Pancreas (tissue), 10 donors: ENCODE measurements at places on chromosomes 11 and 22. TPM values are rescaled to one million over a fixed set of nuclear protein-coding genes. Genes with fewer than 3 reads are reported as not detected.

- DNase-seq = peak; percentile 24
These were observed 23.2 kb downstream of the SHISAL1 start for GRCh38 chr22:44289414-44290171.

GRCh38 chr11:75813622-75814039 is 1.4 kb upstream of the UVRAG start:
- no peak for DNase-seq

- DNase-seq = no peak
These were observed 11.7 kb downstream of the GUCD1 start for GRCh38 chr22:24543185-24543601.

GRCh38 chr22:44582016-44582415 is 84.0 kb upstream of the RTL6 start:
- DNase-seq = no peak

GRCh38 chr11:125342281-125342930 is 153.7 kb downstream of the FEZ1 start:
- DNase-seq = no peak

DNA sequence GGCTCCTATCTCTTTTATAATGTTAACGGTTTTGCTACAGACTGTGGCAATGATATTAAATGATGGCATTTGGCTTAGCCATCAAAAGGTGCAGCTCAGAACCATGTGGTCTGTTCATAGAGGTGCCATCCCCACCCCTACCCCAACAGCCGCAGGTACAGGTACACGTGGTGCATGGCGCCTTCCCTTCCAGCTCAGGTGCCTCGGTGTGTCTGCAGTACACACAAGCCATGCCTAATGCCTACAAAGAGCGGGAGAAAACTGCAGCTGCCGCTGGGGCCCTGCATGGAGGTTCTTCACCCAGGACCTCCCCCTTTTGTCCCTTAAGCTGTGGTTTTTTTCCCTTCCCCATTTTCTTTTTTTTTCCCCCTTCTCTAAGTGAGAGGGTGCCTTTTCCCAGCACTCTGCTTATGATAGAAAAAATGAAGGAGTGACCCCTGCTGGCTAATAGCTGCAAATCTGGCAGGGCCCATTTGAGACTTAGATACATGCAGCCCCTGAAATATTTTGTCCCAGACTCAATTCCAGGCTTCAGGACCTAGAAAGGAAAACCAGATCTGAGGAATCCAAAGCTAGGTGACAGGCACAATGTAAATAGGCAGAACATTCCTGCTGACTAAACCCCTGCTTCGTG is 6.5 kb downstream of the OR52M1 start:
- no peak for DNase-seq

DNA sequence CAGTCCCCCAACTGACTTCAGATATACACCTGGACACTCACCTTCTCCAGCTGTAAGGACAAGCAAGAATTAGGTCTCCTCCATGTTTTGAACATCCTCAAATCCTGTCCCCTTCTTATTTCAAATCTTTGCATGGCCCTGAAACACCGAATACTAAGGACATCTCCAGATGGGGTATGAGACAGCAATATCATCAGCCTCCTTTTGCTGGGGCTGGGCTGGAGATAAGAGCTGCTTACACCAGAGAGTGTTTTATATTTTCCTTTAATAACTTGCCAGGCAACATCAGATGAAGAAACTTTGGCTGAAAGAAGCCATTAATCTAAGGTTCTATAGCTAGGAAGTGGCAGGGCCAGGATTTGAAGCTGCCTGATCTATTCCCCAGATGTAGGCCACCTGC is 21.6 kb downstream of the TUG1 start:
- DNase-seq = no peak

DNA sequence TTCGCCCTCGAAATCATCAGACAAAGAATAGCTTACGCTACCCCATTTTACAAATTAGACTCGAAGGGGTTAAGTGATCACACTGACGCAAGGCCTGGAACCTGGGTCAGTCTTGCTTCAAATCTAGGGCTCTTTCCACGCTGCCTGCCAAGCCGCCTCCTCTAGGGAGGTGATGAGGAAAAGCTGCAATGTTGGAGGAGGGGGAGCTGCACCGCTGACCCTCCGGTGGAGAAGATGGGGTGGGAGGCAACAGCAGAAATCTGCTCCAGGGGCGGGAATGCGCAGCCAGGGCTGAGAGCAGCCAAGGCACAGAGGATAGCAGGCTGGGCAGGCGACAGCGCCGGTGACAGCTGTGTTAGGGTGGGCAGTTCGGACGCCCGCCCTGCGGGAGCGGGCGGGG is 595 bp downstream of the SYVN1 start:
- DNase-seq = no peak

DNA sequence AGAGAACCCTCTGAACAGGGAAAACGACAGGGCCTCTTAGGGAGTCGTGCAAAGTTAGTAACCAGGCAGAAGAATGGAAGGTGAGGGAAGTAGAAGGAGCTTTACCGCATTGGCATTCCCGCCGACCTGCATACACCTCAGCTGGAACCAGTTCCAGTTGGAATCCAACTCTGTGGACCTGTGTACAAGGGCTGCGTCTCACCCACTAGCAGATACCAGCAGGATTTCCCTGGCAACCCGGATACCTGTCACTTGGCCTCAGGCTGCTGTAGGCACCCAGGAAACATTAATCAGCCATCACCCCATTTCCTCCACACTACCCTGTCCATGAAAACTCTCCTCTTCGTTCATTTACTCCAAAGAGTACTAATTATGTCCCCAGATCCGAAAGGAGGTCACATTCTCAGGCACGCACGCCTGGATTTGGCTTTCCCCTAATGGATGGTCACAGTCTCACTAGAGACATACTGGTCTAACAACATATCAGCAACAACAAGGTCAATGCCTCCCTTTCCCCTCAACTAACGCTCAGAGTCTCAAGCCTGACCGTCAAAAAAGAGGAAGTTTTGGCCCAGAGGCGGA is 842 bp downstream of the ARFGAP2 start:
- DNase-seq = no peak

DNA sequence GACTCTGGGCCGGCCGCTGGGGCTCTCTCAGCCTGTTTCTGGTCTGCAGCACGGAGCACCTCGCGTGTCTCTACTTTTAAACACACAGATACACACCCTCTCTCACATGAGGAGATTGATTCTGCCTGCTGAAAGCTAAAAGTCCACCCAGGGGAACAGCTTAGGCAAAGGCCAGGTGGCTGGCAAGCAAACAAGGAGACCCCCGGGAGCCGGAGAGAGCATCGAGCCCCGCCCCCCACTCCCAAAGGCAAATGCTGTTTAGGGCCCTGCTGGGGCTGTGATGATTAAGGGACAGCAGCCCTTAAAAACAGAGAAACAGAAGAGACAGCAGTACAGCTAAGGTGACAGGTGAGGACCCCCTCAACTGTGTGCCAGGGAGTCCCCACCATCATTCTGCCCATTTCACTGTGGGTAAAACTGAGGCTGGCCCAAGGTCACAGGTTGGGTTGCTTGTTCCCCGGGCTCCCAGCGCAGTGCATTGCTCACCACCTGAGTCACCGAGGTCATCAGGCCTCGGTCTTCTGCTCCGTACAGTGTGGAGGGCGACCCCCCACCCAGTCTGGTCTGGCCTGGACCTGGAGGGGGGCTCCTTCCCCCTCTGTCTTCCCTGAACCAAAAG is 6.8 kb downstream of the CABP7 start:
- no peak for DNase-seq

- DNase-seq = no peak
These were observed 23.2 kb downstream of the TNRC6B start for GRCh38 chr22:40200795-40201530.

DNA sequence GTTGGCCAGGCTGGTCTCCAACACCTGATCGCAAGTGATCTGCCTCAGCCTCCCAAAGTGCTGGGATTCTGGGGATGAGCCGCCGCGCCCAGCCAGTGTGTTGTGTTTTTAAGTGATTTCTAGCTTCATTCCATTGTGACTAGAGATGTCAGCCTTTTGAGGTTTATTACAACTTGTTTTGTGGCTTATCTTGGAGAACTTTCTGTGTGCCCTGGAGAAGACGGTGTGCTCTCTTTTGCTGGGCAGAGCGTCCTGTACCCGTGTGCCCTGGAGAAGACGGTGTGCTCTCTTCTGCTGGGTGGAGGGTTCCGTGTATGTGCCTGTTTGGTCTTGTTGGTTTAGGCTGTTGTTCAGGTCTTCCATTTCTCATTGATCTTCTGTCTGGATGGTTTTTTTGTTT is 12.5 kb downstream of the SELENOO start:
- DNase-seq = no peak

GRCh38 chr11:100932474-100933100 is 197.0 kb downstream of the PGR start:
- no peak for DNase-seq

DNA sequence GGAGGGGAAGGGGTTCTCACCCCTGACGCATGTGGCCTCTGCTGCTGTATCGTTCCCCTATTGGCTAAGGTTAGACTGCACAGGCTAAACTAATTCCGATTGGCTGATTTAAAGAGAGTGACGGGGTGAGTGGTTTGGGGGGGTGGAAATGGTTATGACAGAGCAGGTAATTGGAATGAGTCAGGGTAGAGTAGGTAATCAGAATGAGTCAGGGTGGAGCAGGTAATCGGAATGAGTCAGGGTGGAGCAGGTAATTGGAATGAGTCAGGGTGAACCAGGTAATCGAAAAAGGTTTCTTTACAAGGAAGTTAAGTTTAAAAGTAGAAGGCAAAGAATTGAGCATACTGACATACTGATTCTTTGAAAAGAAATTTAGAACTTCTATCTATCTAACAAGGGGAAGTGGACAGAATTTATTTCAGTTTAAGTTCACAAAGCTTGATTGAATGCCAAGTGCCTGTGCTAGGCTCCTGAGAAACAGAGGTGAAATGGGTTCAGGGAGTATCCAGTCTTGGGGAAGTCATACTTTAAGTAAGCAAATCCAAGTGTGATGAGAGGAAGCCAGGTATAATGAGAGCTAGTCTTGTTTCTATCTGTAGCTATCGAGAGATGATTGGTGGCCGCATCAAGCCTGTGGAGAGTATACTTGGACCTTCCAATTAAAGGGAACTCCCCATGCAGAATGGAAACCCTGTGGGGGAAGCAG is 58.0 kb downstream of the C11orf91 start:
- DNase-seq = no peak

DNA sequence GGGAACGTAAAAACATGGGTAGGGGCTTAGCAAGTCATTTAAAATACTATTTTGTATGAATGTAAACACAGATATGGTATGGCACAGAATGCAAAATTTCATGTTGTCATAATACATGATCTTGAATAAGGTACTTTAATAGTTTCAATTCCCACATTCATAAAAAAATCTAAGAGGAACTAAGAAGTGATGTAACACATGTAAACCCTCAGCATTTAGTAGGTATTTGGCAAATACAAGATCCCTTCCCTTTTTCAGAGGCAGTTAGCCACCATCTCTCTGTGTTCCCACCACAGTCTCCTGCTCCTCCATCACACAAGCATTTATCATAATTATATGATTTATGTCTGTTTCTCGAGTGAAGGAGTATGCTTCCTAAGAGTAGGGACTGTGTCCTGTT is 251.8 kb downstream of the TENM4 start:
- no peak for DNase-seq

GRCh38 chr22:48342016-48342415 is 1485.7 kb downstream of the BRD1 start:
- no peak for DNase-seq

- DNase-seq = peak; percentile 49
These were observed 8.5 kb upstream of the ACR start for GRCh38 chr22:50729391-50730012.

- DNase-seq = no peak
These were observed 5.5 kb downstream of the CATSPER1 start for GRCh38 chr11:66020618-66021357.

DNA sequence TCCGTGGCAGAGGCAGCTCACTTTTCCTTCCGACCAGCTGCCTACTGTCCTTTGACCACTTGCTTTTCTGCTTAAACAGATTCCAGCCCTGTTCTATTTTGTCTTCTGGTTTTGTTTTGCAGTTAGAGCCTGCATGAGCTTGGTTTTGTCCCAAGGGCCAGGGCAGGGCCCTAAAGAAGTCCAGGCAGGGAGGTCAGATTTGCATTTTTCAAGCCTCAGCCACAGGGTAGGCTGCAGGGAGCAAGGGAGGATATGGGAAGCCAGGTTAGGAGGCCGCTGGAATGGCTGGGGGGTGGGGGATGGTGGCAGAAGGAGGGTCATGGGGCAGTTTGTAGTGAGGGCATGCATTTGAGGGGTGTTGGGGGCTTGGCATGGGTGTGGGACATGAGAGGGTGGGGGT is 23.1 kb downstream of the FADD start:
- no peak for DNase-seq

- no peak for DNase-seq
These were observed 406.2 kb downstream of the METTL15 start for GRCh38 chr11:28514391-28514790.

DNA sequence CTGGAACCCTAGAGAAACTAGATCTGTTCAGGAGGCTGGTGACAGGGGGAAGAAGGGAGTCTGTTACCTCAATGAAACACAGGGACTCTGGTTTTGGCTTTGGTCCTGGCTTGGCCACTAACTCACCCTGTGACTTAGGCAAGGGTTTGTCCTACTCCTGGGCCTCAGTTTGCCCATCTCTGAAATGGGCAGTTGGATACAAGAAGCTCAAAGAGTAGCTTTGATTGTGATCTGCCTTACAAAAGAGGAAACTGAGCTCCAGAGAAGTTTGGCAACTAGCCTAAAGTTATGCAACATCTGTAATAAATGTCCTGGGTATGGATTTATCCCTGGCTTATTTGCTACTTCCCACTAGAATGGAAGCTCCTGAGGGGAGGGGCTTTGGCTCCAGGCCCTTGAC is 24.0 kb upstream of the LMO1 start:
- no peak for DNase-seq

- DNase-seq = no peak
These were observed 115.8 kb upstream of the THY1 start for GRCh38 chr11:119538753-119539152.

DNA sequence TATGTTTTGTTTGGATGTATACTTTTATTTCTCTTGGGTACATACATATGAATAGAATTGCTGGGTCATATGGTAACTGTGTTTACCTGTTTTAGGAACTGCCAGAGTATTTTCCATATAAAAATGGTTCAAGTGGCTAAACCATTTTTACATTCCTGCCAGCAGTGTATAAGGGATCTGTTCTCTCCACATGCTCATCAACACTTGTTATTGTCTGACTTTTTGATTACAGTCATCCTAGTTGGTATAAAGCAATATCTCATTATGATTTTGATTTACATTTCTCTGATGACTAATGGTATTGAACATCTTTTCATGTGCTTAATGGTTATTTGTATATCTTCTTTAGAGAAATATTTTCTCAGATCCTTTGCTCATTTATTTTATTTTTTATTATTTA is 104.2 kb upstream of the RRM1 start:
- no peak for DNase-seq

- DNase-seq = no peak
These were observed 73.0 kb downstream of the RTL6 start for GRCh38 chr22:44424867-44425693.

GRCh38 chr11:26849036-26849435 is 127.2 kb upstream of the SLC5A12 start:
- peak; percentile 9 for DNase-seq

Gene TUBA8
- 1.5 TPM for total RNA-seq

Gene TSPAN18
- total RNA-seq = 0.88 TPM

Gene SYCE3
- total RNA-seq = 0.63 TPM

Gene OR56A1
- total RNA-seq = not detected

Gene C11orf97
- total RNA-seq = not detected

Gene P2RY6
- total RNA-seq = 1.3 TPM

Gene TEX12
- not detected for total RNA-seq

Gene SLC43A3
- total RNA-seq = 10.9 TPM

Gene MS4A4E
- not detected for total RNA-seq

Gene CCDC34
- total RNA-seq = 3.6 TPM

Gene TPBGL
- total RNA-seq = 0.12 TPM

Gene BDNF
- total RNA-seq = 0.09 TPM

Gene PHETA2
- 9.2 TPM for total RNA-seq

Gene RASGRP2
- 0.91 TPM for total RNA-seq

Gene TBC1D10A
- 4.0 TPM for total RNA-seq

Gene DNAJB7
- total RNA-seq = not detected

Gene TMPRSS4
- not detected for total RNA-seq
